Epithelial cell of proximal tubule (primary cell): ENCODE measurements at places on chromosomes 16 and 17. TPM values are rescaled to one million over a fixed set of nuclear protein-coding genes. Genes with fewer than 3 reads are reported as not detected.

- no peak for DNase-seq
Observed at GRCh38 chr16:19116711-19117449, 3.1 kb downstream of the ITPRIPL2 start.

DNA sequence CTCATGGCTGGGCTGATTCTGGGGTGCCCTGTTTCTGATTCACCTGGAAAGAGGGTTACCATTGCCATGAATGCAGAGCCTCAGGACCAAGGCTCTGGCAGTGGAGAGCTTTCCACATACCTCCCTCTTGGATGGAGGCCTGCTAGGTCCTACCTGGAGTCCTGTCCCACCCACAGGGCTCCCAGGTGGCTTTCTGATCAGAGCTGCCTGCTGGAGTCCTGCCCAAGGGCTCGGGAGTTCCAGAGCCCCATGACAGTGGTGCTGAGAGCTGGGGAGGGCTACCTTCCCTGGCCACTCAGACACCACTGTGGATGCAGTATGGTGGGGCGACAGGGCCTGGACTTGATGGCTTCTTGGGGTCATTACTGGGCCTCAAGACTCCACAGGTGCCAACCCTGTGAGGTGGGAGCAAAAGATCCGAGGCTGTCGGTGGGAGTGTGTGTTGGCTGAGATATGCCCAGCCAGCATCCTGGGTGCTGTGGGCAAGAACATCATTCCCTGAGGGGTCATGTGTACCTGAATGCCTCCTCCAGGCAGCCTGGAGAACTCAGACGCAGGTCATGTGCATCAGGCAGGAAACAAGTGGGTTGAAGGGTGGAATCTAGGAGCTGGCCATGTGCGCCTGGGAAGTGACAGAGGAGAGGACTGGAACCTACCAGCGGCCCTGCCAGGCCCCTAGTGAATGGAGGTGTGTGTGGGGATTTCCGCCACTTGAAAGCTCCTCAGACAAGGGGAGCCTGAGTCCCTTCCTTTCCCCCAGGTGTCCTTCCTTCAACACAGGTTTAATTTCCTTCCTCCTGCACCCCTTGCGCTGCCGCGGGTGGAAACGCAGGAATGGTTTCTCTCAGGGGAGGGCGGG lies 2.3 kb upstream of the WNT3 start:
- DNase-seq: no peak

GRCh38 chr16:24879684-24880083 lies 33.9 kb downstream of the SLC5A11 start:
- no peak for DNase-seq

The SECTM1 gene
- total RNA-seq: 0.75 and 1.9 TPM in 2 replicates

The NXPH3 gene
- 0.07 and 0.69 TPM in 2 replicates for total RNA-seq
